ENCODE measurements at places on chromosomes 12 and 14.

GRCh38 chr14:68293404-68293803, 473.8 kb downstream of the RAD51B start:
- no peaks in the 10 kb centered on the region for H3K4me1 ChIP-seq
- H3K4me3 ChIP-seq, result no peak overlapping the region
- H3K27me3 ChIP-seq, result no peaks in the 10 kb centered on the region
- no peak overlapping the region for H3K27ac ChIP-seq
- no peaks in the 10 kb centered on the region for H3K36me3 ChIP-seq
- no peak for DNase-seq

DNA sequence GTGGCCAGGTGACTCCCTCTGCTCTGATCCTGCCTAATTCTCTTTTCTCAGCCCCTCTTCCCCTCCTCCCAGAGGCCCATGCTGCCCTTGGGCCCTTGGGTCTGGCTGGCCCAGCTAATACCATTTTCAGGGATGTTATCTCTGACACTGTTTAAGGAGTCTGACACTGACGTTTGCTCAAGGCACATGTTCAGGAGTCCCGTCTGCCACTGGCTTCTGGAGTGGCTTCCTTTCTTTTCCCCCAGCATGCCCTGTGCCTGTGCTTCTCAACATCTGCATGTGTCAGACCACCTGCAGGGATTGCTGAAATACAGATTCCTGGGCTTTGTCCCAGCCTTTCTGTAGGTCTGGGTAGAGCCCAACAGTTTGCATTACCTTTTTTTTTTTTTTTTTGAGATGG, 128.9 kb downstream of the BCL11B start:
- H3K4me1 ChIP-seq, result no peaks in the 10 kb centered on the region
- H3K27ac ChIP-seq, result no peak overlapping the region
- no peaks in the 10 kb centered on the region for H3K27me3 ChIP-seq
- H3K4me3 ChIP-seq, result no peak overlapping the region

GRCh38 chr12:104486363-104486750, 29.6 kb downstream of the CHST11 start:
- H3K27me3 ChIP-seq, result no peaks in the 10 kb centered on the region
- no peak overlapping the region for H3K27ac ChIP-seq
- no peak overlapping the region for H3K4me3 ChIP-seq
- no peak for DNase-seq
- H3K36me3 ChIP-seq, result peaks cover 2% of the 10 kb centered on the region

GRCh38 chr12:105949391-105949790, 189.4 kb downstream of the NUAK1 start:
- H3K4me1 ChIP-seq, result peaks cover 6% of the 10 kb centered on the region
- H3K27me3 ChIP-seq, result no peaks in the 10 kb centered on the region
- H3K4me3 ChIP-seq, result no peak overlapping the region
- H3K27ac ChIP-seq, result no peak overlapping the region

- DNase-seq, result no peak
- no peak overlapping the region for H3K27ac ChIP-seq
- H3K4me3 ChIP-seq, result no peak overlapping the region
- H3K27me3 ChIP-seq, result no peaks in the 10 kb centered on the region
- H3K4me1 ChIP-seq, result peaks cover 24% of the 10 kb centered on the region
- no peaks in the 10 kb centered on the region for H3K36me3 ChIP-seq
Observed at GRCh38 chr12:795305-795704, 42.9 kb downstream of the WNK1 start.

- H3K4me1 ChIP-seq, result peaks cover 21% of the 10 kb centered on the region
- no peaks in the 10 kb centered on the region for H3K36me3 ChIP-seq
- H3K27ac ChIP-seq, result peak overlapping the region; percentile 16
- no peaks in the 10 kb centered on the region for H3K27me3 ChIP-seq
- no peak for DNase-seq
Observed at GRCh38 chr12:124868252-124869058, 4.8 kb upstream of the SCARB1 start.

DNA sequence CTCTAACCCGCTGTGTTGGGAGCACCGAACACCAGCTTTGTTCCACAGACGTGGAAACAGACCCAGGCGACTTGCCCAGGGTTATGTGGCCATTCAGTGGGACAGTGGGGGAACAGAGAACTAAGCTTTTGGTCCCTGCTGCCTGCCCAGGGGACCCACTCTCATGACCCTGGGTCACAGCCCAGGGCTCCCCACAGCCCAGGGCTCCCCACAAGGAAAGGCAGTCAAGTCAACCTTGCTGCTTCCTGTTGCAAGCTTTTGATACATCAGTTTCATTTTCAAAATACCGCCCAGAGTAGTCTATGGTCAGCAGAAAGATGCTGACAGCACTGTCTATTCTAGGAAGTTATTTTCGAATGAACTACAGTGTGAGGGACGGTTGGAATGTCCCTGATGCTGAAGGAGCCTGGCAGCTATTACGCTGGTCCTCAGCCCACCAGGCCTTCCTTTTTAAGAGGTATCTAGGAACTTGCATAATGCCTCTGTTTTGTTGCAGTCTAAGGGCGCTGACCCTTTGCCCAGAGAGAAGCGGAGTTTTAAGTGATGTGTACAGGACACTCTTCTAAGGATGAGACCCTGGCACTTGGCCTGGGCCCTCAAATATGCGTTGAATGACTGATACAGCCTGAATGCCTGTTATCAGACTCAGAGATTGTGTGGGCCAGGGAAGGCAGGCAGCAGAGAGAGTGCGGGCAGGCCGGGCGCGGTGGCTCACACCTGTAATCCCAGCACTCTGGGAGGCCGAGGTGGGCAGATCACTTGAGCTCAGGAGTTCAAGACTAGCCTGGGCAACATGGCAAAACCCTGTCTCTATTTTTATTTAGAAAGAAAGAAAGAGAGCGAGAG, 12.6 kb upstream of the TTC7B start:
- H3K36me3 ChIP-seq, result no peaks in the 10 kb centered on the region
- H3K4me3 ChIP-seq, result peak overlapping the region; percentile 50
- no peak for DNase-seq
- H3K4me1 ChIP-seq, result peaks cover 8% of the 10 kb centered on the region
- H3K27me3 ChIP-seq, result no peaks in the 10 kb centered on the region
- H3K27ac ChIP-seq, result no peak overlapping the region

GRCh38 chr12:121581686-121582429, 1.0 kb upstream of the KDM2B start:
- no peaks in the 10 kb centered on the region for H3K36me3 ChIP-seq
- no peak overlapping the region for H3K4me3 ChIP-seq
- H3K4me1 ChIP-seq, result peaks cover 30% of the 10 kb centered on the region

DNA sequence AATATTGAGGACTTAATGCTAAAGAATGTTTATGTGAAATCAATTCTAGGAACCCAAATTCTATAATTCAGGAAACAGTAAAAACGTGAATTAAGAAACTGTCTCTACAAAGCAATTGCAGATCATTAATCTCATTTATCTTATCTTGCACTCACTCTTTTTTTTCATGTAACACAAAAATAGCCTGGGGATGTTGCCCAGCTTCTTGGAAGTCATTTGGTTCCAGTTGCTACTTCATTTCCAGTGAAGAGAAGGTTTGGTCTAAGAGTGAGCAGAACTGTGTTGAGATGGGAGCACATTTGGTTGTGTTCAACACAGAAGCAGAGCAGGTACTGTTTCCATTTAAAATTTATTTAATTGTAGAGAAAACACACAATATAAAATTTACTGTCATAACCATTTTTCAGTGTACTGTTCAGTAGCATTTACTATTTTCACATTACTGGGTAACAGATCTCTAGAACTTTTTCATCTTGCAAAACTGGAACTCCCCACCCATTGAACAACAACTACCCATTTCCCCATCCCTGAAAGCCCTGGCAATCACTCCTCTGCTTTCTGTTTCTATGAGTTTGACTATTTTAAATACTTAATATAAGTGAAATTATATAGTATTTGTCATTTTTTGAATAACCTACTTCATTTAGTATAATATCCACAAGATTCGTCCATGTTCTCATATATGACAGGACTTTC, 9.7 kb downstream of the CLEC6A start:
- no peaks in the 10 kb centered on the region for H3K36me3 ChIP-seq
- H3K4me3 ChIP-seq, result no peak overlapping the region
- no peaks in the 10 kb centered on the region for H3K27me3 ChIP-seq
- DNase-seq, result no peak
- H3K27ac ChIP-seq, result no peak overlapping the region
- no peaks in the 10 kb centered on the region for H3K4me1 ChIP-seq

DNA sequence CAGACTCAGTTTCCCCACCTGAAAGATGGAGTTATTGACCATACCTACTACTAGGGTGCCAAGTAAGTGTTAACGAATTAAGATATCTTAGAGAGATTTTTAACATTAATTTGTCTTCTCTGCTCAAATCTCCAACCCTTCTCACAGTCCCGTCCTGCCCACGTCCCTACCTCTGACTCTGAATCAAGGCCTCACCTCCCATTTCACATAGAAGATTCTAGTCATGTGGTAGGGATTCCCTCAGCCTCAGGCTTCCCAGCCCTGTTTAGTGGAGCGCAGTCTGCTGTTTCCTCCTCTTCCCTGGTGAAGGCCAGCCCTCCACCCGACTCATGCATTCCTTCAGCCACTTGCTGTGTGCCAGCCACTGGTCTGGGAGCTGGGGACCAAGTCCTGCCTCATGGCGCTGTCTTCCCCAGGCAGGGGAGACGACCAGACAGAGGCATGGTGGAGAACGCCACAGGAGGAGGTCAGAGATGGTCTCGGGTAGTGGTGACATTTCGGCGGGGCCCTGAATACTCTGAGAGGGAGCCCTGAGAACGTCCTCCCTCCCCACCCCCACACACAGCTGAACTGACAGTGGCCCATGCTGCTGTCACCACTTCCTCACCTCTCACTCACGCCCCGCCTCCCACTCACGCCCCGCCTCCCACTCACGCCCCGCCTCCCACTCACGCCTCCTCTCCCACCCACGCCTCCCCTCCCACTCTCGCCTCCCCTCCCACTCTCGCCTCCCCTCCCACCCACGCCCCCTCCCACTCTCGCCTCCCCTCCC, 38.8 kb downstream of the TMEM63C start:
- no peak overlapping the region for H3K4me3 ChIP-seq
- H3K27me3 ChIP-seq, result peaks cover 3% of the 10 kb centered on the region
- no peak overlapping the region for H3K27ac ChIP-seq
- DNase-seq, result no peak
- no peaks in the 10 kb centered on the region for H3K36me3 ChIP-seq
- no peaks in the 10 kb centered on the region for H3K4me1 ChIP-seq

DNA sequence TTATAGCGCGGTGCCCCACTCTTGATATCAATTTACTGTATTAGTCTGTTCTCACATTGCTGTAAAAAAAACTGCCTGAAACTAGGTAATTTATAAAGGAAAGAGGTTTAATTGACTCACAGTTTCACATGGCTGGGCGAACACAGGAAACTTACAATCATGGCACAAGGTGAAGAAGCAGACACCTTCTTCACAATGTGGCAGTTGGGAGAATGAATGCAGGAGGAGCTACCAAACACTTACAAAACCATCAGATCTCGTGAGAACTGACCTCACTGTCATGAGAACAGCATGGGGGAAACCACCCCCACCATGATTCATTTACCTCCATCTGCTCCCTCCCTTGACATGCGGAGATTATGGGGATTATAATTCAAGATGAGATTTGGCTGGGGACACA, 42.3 kb downstream of the FBXO34 start:
- no peaks in the 10 kb centered on the region for H3K27me3 ChIP-seq
- H3K4me3 ChIP-seq, result no peak overlapping the region
- H3K27ac ChIP-seq, result no peak overlapping the region
- peaks cover 3% of the 10 kb centered on the region for H3K36me3 ChIP-seq
- H3K4me1 ChIP-seq, result no peaks in the 10 kb centered on the region

- no peak overlapping the region for H3K27ac ChIP-seq
Observed at GRCh38 chr12:19211802-19212201, 82.3 kb downstream of the PLEKHA5 start.

DNA sequence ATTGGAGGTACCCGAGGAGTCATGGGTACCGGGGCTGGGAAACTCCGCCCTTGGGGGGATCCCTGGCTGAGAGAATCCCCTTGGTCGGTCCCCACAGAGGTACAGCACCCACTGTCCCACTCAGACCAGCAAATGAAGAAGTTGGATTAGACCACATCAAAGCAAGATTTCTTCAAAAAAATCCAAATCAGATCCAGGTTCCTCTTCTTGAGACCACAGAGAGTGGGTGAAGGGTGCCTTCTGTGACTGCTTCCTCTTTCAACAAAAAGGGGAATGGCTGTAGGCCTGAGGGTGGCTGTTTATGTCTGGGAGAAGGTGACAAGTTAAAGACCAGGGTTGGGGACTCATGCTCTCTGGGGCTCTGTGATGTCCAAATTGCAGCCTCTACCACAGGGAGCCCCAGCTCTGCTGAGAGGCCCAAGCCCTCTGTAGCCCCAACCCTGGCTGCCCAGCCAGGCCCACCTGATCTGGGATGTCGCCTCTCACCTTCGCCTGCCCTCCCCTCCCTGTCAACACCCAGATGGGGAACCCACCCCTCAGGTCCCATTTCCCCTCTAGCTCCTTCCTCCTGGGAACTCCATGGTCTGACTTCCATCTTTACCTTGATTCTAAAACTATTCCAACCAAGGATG, 50.9 kb downstream of the ZFP36L1 start:
- no peak for DNase-seq
- no peaks in the 10 kb centered on the region for H3K4me1 ChIP-seq
- H3K4me3 ChIP-seq, result no peak overlapping the region
- H3K36me3 ChIP-seq, result no peaks in the 10 kb centered on the region
- H3K27me3 ChIP-seq, result no peaks in the 10 kb centered on the region

- DNase-seq, result no peak
- H3K4me3 ChIP-seq, result no peak overlapping the region
- H3K27me3 ChIP-seq, result no peaks in the 10 kb centered on the region
- H3K36me3 ChIP-seq, result no peaks in the 10 kb centered on the region
Observed at GRCh38 chr12:54022960-54023884, 5.0 kb upstream of the HOXC6 start.

All from keratinocyte (primary cell).